ENCODE measurements at places on chromosomes 2 and 18. TPM values are rescaled to one million over a fixed set of nuclear protein-coding genes. Genes with fewer than 3 reads are reported as not detected.

The FTCDNL1 gene
- 1.7 TPM for total RNA-seq

The CYBRD1 gene
- 200 TPM for total RNA-seq

The CPO gene
- 0.58 TPM for total RNA-seq

The GCG gene
- total RNA-seq, result not detected

The C2orf66 gene
- 0.19 TPM for total RNA-seq

The MROH2A gene
- not detected for total RNA-seq

The GAREM1 gene
- total RNA-seq, result 10.7 TPM

The SERPINB12 gene
- total RNA-seq, result not detected

The ANKRD36 gene
- total RNA-seq, result 62.6 TPM

The PSMA8 gene
- not detected for total RNA-seq

The AQP4 gene
- not detected for total RNA-seq

The ERICH2 gene
- total RNA-seq, result 0.69 TPM

The NTSR2 gene
- not detected for total RNA-seq

The SIGLEC15 gene
- total RNA-seq, result 0.91 TPM

The TNFAIP6 gene
- 3.6 TPM for total RNA-seq

The ASXL3 gene
- 5.1 TPM for total RNA-seq

The HOXD12 gene
- not detected for total RNA-seq

The PER2 gene
- total RNA-seq, result 25.1 TPM

The DTNA gene
- 101 TPM for total RNA-seq

The IL1F10 gene
- total RNA-seq, result not detected

The REEP1 gene
- 12.3 TPM for total RNA-seq

The ERFE gene
- 2.5 TPM for total RNA-seq

The COL6A3 gene
- 190 TPM for total RNA-seq

The G6PC2 gene
- 0.23 TPM for total RNA-seq

The MCM6 gene
- 12.2 TPM for total RNA-seq

The PFN4 gene
- 0.93 TPM for total RNA-seq

The WNT10A gene
- not detected for total RNA-seq

The MC5R gene
- total RNA-seq, result not detected

The UGP2 gene
- total RNA-seq, result 171 TPM

The SLC9A2 gene
- total RNA-seq, result not detected

The TBC1D8 gene
- 21.9 TPM for total RNA-seq

The HOXD13 gene
- total RNA-seq, result not detected

The TSPYL6 gene
- 0.12 TPM for total RNA-seq

The GPR155 gene
- 6.8 TPM for total RNA-seq

The GREB1L gene
- 5.1 TPM for total RNA-seq

The GYPC gene
- total RNA-seq, result 91.2 TPM

The RNF125 gene
- 6.7 TPM for total RNA-seq

The KCNG2 gene
- 0.23 TPM for total RNA-seq

The IGFBP5 gene
- total RNA-seq, result 1,222 TPM

The DNAJC5G gene
- not detected for total RNA-seq

The ARHGAP28 gene
- 8.6 TPM for total RNA-seq

The UGT1A10 gene
- not detected for total RNA-seq

The KCNS3 gene
- 8.8 TPM for total RNA-seq

The LHCGR gene
- not detected for total RNA-seq

The IL36A gene
- not detected for total RNA-seq

The VIT gene
- total RNA-seq, result 29.2 TPM

The INHBB gene
- 19.3 TPM for total RNA-seq

The CEBPZ gene
- 38.1 TPM for total RNA-seq

The POMC gene
- 1.2 TPM for total RNA-seq

The ZSWIM2 gene
- not detected for total RNA-seq

The KIF5C gene
- total RNA-seq, result 3.4 TPM

The SLC4A5 gene
- total RNA-seq, result 7.3 TPM

The HADHB gene
- total RNA-seq, result 88.1 TPM

The EMILIN1 gene
- 180 TPM for total RNA-seq

The FN1 gene
- 4,393 TPM for total RNA-seq

The BMP10 gene
- total RNA-seq, result not detected

The CD302 gene
- total RNA-seq, result 65.6 TPM

The RALB gene
- 43.3 TPM for total RNA-seq

The CLEC4F gene
- total RNA-seq, result 0.72 TPM

The ALLC gene
- total RNA-seq, result not detected
